Stimulated activated CD8-positive, alpha-beta memory T cell treated with anti-CD3 and anti-CD28 coated beads, Interleukin-7, amount 100 ng/mL, for 1 hour (primary cell): ENCODE measurements at places on chromosomes 4 and X.

GRCh38 chrX:106451933-106452332 is 159.8 kb upstream of the RADX start:
- DNase-seq, result no peak

GRCh38 chr4:175641024-175641423 is 171.0 kb downstream of the GPM6A start:
- DNase-seq, result no peak

- DNase-seq, result no peak
Measured at GRCh38 chrX:103520386-103520785, 1.1 kb upstream of the RAB40A start.

DNA sequence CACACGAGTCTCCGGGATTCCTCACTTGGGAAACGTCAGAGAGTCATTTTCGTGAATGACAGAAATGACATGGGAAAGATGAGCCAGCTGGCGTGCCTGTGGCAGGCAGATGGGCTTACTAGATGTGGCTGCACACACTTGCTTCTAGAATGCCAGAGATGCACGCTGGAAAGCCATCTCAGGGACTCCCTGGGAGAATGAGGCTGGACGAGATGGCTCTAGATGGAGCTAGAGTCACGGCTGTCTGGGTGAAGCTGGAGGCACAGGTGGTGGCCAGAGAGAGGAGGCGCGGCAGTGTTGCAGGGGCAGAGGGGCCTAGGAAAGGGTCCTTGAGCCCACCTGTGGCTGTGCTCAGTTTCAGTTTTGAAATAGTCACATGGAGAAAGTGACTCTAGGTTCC is 26.0 kb downstream of the TKTL1 start:
- DNase-seq, result no peak

- no peak for DNase-seq
Measured at GRCh38 chrX:47583240-47583861, 1.1 kb downstream of the TIMP1 start.

GRCh38 chr4:113040793-113041192 is 8.7 kb upstream of the ANK2 start:
- DNase-seq, result no peak

- DNase-seq, result no peak
Measured at GRCh38 chrX:132692526-132692925, 203.7 kb upstream of the MBNL3 start.

GRCh38 chr4:153750197-153750817 is 9.5 kb downstream of the RNF175 start:
- DNase-seq, result peak; percentile 26

DNA sequence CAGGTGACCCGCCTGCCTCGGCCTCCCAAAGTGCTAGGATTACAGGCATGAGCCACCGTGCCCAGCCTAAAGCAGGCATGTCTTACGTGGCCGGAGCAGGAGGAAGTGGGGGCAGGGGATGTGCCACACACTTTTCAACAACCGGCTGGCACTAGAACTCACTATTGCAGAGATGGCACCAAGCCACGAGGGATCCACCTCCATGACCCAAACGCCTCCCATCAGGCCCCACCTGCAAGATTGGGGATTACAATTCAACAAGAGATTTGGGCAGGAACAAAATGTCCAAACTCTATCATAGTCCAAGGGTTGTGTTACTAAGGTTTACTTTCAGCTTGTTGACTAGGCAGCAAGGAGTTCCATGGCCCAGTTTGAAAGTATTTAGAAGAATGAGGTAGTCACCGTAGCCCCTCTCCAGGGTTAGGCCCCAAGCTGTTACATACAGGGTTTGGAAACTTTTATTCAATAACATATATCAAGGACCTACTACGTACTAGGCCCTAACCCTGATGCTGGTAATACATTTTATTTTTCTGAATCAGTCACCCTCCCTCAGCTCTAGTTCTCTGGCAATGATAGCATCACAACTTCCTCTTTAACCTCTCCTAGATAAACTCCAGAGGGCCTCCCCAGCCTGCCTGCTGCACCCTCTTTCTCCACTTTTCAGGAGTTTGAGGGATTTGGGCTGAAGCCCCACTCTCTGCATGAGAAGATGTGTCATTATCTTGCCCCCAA is 18.0 kb upstream of the TBC1D14 start:
- DNase-seq, result no peak

DNA sequence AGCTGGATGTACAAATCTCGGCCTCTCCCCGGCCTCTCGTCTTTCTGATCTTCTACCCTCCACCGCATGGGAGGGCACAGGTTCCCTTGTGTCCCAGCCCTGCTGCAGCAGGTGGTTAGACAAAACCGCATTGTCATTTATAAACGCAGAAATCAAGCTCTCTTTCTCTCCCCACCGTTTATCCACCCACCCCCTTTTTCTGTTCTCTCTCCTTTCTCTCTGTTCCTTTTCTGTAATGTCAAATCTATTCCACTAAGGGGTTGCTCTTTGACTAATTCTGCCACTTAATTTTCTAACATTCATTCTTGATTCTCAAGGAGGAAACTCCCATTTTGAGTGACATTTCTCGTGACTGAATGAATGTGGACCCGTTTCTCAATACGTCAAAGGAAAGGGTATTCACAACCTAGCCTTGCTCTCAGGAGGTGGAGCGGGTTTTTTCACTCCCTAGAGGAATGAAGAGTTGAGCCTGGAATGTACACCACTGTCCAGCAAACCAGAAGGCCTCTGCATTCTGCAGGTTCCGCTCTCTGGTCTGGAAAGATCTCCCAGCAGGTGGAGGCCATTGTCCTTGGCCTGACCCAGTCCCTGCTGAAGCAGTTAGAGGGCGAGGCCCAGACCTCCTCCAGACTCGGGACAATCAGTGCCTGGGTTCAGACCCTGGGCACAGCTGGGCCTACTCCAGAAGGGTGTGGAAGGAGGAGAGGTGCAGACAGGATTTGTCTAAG is 70.9 kb upstream of the ENPP6 start:
- DNase-seq, result no peak

GRCh38 chrX:118493016-118493415 is 2.6 kb upstream of the DOCK11 start:
- no peak for DNase-seq

GRCh38 chr4:181312066-181312465 is 931.1 kb upstream of the TENM3 start:
- no peak for DNase-seq

DNA sequence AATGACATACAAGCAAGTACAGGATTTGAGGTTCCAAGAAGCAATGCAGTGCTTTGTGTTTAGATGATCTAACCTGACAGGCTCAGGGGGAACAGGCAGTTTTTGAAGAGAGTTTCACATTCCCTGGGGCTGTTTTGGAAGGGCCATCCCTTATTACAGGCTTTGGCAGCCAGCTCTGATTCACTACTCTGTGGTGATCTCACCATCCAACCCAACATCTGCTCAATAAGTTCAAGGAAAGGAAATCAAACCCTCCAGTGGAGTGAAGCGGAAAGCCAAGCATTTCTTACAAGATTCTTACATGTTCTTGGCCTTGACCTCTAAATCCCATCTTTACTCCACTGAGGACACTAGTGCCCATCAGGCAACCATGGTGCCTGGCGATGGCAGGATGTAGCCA is 7.5 kb downstream of the IDS start:
- no peak for DNase-seq
